ENCODE measurements at places on chromosomes 7 and 10.

DNA sequence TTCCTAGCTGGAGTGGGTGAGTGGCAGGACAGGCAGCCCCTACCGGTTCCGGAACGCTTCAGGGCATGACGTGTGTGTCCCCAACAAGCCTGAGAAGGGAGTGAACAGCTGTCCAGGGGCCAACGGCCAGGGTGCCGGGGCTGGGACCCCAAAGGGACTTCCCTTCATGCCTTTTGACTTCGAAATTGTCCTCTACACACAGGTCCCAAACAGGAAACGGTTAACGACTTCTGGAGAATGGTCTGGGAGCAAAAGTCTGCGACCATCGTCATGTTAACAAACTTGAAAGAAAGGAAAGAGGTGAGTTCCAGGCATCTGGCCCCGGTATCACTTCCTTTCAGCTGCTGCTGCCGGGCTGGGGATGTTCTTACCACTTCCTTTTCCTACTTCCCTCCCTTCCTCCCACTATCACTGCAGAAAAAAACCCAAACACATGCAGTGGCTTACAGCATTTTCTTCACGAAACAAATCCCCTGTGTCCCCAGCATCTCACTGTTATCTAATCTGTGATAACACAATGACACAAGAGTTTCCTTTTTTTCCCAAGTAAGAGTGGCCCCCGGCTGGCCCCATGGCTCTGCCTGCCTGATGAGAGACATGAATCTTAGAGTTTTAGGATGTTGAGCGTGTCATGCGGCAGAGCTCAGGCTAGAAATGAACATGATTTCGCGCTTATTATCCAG lies 63.2 kb downstream of the MKI67 start:
- DNase-seq = no peak

DNA sequence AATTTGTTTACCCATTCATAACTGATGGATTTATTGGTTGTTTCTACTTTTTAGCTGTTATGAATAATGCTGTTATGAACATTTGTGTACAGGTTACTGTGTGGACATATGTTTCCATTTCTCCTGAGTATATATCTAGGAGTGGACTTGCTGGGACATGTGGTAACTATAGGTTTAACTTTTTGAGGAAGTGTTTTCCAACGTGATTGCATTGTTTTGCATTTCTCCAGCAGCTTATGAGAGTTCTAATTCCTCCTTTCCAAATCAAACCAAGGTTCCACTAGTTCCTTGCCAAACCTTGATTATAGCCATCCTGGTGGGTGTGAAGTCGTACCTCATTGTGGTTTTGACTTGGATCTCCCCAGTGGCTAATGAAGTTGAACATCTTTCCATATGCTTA lies 2.6 kb upstream of the PRF1 start:
- no peak for DNase-seq

- DNase-seq = no peak
Measured at GRCh38 chr7:52211930-52212329, 823.5 kb upstream of the POM121L12 start.

DNA sequence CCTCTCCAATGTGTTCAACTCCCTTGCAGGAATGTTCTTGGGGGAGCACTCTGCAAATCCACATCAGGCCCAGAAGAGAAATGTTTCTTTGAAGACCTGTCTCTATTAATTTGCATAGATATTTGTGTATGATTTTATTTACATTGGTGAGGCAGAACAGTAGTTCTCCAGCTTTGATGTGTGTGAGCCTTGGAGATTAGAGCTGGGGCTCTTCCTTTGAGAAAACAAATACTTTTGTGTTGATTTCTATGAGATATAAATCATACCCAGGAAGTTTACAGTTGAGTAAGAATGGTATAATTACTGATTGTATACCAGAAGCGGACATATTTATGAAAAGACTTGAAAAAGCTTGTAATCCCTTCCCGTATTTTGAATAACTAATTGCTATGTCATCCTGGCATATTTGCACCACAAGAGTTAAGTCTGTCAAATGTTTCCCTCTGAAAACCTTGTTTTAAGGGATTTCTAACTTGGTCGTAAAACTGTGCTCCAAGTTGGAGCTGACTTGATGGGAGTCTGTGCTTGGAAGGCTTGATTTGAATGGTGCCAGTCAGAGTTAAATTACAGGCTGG lies 468.5 kb downstream of the LRMDA start:
- DNase-seq = no peak

- no peak for DNase-seq
Measured at GRCh38 chr7:42742318-42742717, 169.6 kb downstream of the C7orf25 start.

- DNase-seq = no peak
Measured at GRCh38 chr7:157900011-157900410, 563.2 kb downstream of the DNAJB6 start.

GRCh38 chr10:61888744-61889143 lies 12.8 kb upstream of the ARID5B start:
- no peak for DNase-seq
